ENCODE measurements at places on chromosomes 3 and 15.
A peak's percentile ranks its signal among the peaks of the same experiment; 100 is the strongest.

DNA sequence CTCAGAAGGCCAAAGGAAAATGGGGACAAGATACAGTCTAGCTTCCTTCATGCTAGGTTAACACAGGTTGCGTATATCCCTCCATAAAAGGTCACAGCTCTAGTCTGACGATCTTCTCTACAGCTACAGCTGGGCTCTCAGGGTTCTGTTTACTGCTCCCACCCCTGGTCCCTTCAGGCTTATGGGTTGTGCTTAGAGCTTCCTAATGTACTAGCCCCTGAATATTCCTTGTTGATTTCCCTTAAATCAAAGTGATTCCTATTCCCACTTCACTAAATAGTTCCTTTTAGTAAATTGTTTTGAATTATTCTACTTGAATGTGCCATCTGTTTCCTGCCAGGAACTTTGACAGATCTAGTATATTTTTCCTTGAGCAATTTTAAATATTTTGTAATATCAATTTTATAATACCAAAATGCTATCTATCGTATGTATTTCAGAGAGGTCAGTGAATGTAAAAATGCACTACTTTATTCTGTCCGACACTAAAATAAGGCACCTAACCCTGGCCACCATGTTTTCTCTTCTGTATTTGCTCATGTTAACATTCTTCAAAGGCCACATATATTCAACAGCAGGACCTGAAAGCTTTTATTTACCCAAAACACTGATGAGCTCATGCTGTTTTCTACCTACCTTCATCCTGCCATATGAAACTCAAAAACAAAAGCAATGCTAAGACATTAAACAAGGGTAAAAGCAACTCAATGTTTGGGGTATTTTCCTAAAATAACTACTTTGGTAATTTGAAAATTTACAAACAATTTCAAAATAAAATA lies 92.8 kb upstream of the TGFBR2 start:
- no peak for DNase-seq

DNA sequence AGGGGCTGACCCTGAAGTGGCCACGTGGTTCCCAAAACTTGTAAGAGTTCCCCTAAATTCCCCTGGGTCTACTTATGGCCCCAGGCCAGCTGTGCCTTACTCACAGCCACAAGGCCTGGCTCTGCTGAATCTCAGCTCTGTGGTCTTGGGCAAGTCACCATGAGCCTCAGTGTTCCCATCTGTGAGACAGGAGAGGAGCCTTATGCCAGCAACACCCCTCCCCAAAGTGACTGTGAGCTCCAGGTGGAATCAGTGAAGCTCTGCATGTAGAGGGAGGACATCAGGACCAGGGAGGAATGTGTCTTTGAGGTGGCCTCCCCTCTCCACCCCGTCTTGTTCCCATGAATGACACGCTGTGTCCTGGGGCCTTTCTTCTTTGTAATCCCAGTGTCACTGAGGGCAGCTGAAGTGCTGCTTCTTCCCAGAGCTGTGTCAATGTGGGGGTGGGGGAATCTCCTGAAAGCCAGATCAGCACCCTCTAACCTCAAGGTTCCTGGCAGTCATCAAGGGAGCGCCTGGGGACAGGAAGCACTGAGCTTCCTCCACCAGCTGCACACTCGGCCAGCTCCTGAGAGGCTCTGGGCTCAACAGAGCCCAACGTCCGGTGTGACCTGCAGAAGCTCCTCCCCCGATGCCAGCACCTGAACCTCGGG lies 258.9 kb downstream of the UACA start:
- DNase-seq: peak; percentile 29

DNA sequence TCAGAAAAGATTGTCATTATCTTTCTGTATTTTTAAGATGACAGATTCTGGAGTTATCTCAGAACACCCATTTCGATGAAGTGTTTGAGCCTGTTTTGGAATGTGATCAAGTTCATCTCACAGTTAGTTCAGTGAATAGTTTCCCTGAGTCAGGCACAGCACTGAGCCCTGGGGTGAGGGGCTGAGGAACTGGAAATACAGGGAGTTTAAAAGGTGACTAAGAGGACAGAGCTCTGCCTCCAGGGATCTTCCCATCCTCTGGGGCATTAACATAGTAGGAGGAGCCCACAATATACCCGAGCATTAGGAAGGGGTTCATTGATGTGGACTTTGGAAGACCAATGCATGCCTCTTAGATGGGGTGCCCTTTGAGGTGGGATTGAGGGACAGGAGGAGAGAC lies 355.1 kb downstream of the CLSTN2 start:
- no peak for DNase-seq

- DNase-seq: no peak
These were observed 134.2 kb downstream of the TJP1 start for GRCh38 chr15:29687939-29688505.

GRCh38 chr3:119145500-119146167 lies at the start of gene TEX55:
Gene TEX55, plus strand, starts transcription at chr3:119146165. Its CDS starts 25 bp downstream, at chr3:119146190.
- DNase-seq: no peak
